ENCODE measurements at places on chromosomes 11 and 22.

DNA sequence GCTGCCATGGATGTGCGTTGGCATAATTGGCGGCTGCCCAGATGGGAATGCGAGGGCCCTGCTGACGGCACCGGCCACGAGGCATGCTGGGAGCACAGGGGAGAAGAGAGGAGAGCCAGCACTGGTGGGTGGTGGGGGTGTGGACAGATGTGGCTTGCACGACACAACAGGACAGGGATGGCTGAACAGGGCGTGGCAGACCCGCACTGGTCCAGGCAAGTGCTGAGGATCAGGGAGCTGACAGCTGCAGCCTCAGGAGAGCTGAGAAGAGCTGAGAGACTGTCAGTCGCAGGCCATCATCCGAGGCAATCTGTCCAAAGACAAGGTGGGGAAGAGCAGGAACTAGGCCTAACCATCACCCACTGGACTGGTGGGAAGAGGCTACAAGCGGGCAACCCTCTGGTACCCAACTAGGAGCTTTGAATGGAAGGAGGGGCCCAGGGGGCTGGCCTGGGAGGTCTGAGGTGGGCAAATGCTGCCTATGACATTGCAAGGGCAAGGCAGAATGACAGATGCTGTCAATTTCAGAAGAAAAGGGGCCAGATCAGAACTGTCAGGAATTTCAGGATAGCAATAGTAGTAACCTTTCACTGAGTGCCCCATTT lies 2.4 kb downstream of the GNB1L start:
- DNase-seq: no peak

DNA sequence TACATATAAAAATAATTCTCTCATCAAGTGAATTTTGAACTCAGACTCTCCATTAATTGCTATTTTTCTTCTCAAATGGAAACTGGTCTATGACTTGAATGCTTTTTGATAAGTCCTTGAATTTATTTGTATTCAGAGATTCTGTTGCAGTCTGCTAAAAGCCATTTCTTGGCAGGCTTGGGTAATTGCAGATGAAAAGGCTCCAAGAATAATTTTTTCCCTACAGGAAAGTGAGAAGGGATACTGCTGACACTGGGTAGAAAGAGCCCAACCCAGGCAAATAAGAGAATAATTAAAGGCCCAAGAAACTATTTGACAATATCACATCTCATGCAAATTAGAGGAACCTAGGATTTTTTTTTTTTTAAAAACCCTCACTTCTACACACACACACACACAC lies 246.5 kb upstream of the DDI1 start:
- no peak for DNase-seq

DNA sequence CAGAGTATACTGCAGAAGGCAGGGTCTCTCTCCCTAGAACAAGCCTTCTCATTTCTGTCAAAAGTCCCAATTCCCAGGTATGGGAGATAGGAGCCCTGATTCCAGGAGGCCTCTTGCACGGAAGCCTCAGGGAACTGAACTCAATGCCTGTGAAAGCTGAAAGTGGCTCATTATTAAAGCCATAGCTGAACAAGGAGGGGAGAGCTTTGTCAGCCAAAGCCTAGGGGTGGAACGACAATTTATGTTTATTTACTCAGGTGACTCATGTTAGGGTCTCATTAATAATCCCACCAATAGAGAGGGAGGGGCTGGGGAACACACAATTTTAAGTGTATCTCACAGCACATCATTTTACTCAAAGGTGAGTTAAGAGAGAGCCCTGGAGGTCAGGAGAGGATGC lies 44.9 kb downstream of the DSCAML1 start:
- no peak for DNase-seq

DNA sequence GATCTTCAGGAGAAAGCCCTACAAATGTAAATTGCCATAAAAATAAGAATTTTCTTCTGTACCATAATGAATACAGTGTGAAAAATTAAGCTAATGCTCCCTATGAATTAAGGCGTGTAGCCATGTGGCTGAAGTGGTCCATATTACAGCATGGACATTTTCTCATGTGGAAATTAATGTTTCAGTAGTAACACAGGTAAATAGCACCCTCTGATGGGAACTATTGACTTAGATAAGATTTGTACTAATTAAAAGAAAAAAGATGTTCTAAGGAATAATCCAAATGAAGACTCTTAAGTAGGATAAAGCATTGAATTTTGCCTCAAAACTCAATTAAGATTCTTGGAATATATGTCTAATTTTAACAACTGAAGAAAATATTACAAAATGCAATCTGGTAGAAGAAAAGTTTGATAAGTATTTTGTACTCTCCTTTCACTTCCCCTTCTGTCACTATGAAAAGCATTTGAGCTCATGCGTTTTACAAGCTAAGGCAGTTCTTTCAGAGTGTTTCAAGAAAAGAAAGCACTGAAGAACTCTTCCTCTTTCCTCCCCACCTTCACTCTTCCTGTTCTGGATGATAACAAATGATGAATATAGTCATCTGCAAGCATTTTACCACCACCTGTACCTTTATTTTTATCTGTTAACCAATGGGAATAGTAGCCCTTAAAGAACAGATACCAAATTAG lies 9.9 kb upstream of the OR8D2 start:
- DNase-seq: no peak

- DNase-seq: no peak
Observed at GRCh38 chr11:72039856-72040401, 40.4 kb downstream of the NUMA1 start.

- no peak for DNase-seq
Observed at GRCh38 chr11:12540913-12541582, 133.2 kb upstream of the TEAD1 start.

DNA sequence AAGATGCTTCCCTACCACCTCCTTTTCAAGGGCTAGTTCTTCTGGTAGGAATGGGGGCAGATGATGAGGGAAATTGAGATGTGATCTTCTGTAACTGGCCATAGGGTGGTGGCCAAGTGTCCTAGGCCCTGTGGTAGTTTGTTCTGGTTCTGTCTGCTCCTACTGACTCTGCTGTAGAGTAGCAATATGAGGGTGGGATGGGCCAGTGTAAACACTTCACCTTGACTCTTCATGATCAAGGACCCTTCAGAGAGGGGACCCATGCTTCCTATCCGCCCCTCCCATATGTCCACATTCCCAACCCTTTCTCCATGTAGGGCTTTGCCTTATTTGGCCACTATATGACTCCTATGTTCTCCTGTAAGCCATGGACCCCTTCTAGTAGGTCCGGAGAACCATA lies 230.3 kb upstream of the SESN3 start:
- DNase-seq: no peak

DNA sequence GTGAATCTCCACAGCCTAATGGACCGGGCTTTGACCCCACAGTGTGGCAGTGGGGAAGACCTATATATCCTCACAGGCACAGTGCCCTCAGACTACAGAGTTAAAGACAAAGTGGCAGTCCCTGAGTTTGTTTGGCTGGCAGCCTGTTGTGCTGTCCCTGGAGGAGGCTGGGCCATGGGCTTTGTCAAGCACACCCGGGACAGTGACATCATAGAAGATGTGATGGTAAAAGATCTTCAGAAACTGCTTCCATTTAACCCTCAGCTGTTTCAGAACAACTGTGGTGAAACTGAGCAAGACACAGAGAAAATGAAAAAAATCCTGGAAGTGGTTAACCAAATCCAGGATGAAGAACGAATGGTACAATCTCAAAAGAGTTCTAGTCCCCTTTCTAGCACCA lies 39.0 kb downstream of the ENDOD1 start:
- no peak for DNase-seq

DNA sequence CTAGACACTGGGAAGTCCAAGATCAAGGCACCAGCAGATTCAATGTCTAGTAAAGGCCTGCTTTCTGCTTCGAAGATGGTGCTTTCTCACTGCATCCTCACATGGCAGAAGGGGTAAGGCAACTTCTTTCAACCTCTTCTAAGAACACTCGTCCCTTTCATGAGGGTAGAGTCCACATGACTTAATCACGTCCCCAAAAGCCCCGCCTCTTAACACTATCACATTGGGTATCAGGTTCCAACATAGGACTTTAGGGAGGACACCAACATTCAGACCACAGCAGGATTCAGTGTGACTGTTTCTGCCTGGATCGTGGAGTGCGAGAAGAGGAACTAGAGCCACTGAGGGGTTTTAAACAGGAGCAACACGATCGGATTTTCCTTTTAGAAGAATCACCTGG lies 3.7 kb upstream of the TIRAP start:
- no peak for DNase-seq

DNA sequence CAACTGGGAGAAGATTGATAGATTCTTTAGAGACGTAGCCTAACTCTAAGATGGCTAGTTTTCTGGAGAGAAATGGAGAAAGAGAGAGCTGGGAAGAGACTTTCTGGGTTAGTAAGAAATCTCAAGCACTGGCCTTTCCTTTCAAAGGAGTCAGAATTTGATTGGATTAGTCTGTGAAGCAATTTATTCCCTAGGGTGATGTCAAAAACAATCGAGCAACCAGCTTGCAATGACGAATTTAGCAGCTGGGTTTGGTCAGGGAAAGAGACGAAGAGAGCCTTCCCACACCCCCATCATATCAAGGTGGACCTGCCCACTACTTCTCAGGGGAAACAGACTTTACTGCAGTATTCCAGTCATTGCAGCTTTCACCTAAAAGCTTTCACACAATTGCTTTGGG lies 10.8 kb downstream of the KRTAP5-6 start:
- DNase-seq: no peak

- DNase-seq: no peak
Observed at GRCh38 chr22:50171319-50171964, 911 bp downstream of the PANX2 start.

- no peak for DNase-seq
Observed at GRCh38 chr11:30478923-30479322, 107.2 kb downstream of the MPPED2 start.

- DNase-seq: no peak
Observed at GRCh38 chr11:134015556-134015955, 53.3 kb upstream of the JAM3 start.

DNA sequence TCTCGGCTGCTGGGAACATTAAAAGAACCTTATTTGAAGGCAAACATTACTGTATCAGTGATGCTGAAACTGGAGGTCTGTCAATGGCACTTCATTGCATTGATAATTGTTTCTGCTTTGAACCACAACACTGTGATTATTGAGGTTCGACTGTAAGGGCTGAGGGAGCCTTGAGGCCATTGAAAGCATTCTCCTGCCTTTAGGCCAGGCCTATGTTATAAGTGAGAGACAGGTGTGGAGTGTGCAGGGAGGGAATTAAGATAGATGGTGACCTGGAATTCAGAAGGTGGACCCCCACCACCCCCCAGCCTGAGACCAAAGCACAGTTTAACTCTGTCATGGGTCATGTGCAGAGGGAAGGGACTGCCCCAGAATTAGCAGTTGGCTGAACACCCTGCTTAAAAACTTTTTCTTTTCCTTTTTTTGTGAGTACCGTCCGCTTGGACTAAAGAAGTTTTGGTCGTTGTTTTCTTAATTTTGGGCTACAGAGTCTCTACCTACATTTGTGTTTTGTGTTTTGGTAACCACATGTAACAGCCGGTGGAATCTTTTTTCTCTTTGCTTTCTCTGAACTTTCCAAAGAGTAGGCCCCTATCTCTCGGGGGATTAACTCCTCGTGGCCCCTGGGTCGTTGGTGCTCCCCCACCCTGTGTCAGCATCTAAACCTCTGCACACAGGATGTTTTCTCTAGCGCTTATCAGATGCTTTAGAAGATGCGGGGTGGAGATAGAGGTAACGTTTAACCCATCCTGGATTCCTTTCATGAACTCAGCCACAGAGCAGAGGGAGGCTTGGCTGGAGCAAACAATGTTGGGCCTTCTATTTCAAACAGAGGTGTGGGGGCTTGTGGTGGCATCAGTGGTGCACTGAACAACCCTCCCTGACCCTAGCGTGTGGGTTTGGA lies 43.7 kb downstream of the ZBTB16 start:
- DNase-seq: no peak

DNA sequence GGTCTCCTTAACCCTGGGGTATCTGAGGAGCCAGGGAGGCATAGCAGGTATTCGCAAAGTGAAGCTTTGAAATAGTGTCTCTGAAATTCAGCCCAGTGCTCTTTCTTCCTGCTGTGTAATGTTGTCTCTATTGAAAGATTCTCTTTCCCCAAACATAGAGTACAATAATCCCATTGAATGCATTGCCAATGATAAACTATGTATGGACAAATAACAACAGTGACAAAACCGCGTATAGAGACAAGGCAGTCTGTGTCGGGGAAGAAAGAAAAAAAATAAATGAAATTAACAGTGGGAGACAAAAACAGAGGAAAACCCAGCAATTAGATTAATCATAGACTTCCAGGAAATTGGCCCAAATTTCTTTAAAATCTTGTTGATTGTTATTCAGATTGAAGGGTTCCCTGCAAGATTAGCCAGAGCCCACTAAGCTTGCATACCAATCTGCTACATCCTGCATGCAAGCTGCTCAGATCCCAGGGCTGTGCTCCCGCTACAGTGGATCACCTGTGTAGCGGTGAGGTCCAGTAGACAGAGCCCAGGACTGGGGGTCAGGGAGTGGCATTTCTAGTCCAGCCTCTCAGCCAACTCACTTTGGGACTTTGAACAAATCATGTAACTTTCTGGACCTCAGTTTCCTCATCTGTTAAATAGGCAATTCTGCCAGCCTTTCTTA lies 492.8 kb downstream of the INSC start:
- DNase-seq: no peak

DNA sequence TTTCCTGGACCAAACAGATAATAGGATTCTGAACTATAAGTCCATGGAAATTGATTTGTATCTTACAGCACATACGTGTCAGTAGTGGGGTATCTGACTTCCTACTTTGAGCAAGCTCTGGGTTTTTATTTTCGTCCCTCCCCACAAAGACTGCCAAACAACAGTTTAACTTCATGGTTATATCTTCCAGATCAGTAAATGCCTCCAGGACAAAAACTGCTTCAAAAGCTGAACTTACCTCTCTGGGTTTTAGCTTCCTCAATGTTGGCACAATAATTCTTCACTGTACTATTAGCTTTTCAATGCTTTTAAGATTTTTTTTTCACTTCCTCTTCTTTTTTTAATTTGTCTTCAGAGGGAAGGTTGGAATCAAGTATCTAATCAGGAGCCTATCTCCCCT lies 4.2 kb upstream of the DPF2 start:
- no peak for DNase-seq

DNA sequence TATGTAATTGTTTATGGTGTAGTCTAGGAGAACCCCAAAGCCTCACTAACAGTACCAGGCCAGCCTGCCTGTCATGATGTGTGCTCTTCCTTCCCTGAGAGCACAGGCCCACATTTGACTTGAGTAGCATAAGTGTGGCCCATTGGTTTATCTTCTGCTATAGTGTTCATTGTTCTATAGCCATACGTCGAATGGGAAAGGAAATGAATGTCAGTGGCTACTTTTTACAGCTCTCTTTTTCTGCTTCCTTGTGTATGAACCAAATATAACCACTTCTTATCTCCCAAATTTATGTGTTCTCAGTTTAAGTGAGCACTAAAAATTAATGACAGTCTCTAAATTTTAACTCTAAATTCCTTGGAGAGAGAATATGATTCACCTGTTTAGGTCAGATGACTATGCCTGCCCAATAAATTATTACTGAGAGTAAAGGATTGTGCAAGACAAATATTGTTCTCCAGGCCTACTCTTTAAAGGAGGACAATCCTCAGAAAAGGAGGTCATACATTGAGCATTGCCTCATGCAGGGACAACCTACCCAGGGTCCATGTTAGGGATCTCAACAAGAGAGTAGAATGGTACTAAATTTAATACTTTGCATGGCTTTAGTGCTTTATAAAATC lies 222.9 kb upstream of the ARHGAP20 start:
- DNase-seq: no peak
